ENCODE measurements at places on chromosomes 6 and 20.
A peak's percentile ranks its signal among the peaks of the same experiment; 100 is the strongest.

- DNase-seq: no peak
These were observed 40.8 kb downstream of the FAM229B start for GRCh38 chr6:112128208-112128607.

DNA sequence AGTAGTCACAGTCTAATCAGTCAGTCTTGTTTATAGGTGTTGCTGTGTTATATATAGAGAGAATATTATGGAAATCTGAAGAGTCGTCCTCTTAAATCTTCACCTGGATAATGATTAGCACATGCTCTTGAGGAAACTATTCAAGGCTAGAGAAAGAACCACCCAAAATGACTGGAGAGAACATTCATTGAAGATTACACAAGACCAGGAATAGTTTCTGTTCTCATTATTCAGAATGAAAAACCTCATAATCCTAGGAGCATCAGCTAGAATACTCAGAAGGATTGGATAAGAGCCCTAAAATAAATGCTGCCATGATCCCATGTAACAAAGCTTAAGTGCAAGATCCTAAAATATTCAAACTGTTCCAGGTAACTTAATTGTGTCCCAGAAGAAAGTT lies 278.2 kb upstream of the PREP start:
- DNase-seq: no peak

- no peak for DNase-seq
These were observed 33.4 kb downstream of the MTRES1 start for GRCh38 chr6:107061125-107062020.

DNA sequence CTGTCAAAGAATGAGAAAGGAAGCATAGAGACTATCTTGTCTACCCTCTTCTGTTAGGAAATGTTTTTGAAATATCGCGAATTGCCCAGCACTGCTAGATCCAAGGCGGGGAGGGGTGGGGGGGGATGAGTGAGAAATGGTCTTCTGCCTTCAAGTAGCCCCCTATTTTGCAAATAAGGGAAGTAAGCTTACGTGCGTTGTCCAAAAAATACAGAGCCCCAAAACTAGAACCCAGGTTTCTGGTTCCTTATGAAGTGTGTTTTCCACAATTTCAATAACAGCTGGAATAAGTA lies 923 bp upstream of the ILRUN start:
- no peak for DNase-seq

DNA sequence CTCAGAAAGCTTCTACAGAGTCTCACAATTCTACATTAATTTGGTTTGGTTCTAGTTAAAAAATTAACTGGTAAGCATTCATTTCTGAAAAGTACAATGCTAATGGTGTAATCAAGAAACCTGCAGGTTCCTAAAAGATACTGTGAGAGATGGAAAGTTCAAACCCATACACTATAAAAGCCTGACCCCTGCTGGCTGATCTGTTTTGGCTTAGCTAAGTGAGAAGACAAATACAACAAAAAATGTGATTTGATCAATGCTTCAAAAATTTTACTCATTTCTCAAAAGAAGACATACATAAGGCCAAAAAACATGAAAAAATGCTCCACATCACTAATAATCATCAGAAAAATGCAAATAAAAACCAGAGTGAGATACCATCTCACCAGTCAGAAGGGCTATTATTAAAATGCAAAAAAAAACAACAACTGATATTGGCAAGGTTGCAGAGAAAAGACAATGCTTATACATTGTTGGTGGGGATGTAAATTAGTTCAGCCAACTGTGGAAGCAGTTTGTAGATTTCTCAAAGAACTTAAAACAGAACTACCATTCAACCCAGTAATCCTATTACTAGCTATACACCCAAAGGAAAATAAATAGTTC lies 102.8 kb downstream of the MOXD1 start:
- DNase-seq: no peak

GRCh38 chr20:49230561-49231133 lies 11.4 kb downstream of the DDX27 start:
- no peak for DNase-seq

DNA sequence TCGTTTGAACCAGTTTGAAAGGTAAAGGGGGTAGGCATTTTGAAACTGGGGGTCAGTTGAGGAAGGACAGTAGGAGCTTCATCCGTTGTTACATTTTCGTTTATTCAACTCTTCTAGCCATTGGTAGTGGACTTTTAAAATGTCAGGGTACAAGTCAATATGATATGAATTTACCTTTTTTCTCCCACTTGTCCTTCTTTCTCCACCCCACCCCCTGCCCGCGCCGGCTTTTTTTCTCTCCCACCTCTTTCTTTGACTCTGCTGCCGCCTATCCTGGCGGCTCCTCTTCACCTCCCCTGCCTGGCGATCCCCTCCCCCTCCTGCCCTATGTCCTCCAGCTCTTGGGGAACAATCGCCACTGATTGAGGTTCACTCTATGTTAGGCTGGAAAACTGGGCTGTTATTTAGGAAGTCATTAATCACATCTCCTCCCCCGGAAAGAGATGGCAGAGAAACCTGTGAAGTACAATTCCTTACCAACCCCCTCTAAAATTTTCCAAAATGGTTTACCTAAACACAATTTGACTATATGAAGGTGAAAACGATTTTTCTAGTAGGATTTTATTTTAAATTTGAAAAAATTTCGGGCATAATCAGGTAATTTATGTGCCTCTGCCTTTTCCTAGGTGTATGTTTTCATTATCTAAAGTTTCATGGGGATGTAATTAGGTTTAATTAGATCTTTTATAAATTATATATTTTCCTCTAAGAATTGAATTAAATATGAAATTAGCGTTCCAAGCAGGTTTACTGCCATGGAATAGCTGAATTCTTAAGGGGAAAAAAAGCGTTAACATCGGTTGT lies 778 bp upstream of the LIN28B start:
- DNase-seq: no peak

- DNase-seq: no peak
These were observed 74.3 kb upstream of the HINT3 start for GRCh38 chr6:125882243-125882642.

DNA sequence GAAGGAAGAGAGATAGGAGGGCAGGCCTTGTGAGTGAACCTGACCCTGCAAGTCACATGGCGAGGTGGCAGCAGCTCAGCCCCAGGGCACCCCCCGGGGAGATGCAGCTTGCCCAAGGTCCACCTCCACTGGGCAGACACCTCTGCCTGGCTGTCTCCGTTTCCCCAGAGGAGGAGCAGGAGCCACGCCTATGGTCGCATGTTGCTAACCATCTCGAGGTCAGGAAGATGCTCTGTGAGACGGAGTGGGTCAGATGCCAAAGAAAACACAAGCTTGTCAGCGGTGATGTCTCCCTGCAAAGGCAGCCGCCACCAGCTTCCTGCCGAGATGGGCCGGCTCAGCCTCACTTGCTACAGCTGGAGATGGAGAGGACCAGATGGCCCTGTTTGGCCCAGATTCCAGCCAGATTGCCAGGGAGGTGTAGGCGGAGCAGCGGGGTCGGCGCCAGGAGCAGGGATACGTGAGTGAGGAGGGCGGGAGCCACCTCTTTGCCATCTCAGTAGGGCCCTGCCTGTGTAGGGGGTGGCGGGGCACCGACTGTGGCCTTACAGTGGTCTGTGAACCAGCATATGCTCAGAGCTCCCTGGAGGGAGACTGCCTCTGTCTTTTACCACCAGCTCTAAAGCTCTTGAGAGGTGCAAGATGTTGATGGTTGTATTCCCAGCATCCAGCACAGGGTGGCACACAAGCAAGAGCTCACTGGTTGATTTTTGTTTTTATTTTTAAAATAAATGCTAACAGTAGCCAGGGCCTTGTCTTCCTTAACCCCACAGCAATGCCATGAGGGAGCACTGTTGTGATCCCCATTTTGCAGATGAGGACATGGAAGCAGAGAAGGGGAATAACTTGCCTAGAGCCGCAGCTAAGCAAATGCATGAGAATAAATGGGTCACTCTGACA lies 42.9 kb upstream of the FAM83D start:
- DNase-seq: no peak

DNA sequence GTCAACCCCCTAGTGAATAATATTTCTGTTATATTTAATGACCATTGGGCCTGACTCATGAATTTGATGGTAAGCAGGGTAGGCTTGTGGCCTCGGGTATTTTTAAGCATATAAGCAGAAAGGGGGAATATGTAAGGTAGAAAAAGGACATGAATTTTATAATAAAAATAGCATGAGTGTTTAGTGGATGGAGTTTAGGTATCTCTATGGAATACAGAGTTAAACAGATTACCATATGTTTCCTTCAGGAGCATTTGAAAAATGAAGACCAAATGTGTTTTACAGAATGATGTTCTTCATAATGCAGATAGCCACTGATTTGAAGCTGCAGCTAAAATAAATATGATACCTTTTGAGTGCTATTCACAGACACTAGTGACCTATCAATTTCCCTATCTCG lies 191.7 kb upstream of the TSHZ2 start:
- DNase-seq: no peak

DNA sequence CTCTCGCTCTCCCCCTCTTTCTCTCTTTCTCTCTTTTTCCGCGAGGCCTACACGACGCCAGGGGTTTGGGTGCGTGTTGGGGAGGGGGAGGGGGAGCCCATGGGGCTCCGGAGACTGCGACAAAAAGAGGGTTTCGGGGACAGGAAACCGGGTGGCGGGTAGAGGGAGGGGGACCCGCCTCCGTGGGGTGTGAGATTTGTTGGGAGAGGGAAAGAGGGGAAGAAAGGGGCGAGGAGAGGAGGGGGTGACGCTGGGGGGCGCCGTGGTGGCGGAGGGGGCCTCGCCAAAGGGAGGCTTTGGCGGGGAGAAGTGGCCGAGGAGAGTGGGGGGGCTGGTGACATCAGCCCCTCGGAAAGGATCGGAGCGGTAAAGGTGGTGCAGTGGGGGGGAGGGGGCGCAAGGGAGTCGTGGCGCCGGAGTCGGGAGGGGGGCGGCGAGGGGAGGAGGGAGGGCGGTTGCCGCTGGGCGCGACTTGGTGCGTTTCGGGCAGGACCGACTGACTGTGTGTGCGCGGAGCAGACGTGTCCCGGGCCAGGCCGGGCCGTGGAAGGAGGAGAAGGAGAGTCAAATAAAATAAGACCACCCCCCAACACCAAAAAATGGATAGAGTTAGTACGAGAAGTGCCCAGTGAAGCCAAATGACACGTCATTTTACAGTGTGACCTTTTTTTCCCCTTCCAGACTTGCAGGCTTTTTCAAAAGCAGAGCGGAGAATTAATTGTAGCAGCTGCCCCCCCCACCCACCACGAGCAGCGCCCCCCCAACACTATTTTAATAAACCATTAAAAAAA lies 39.8 kb downstream of the GNAS start:
- peak; percentile 54 for DNase-seq

DNA sequence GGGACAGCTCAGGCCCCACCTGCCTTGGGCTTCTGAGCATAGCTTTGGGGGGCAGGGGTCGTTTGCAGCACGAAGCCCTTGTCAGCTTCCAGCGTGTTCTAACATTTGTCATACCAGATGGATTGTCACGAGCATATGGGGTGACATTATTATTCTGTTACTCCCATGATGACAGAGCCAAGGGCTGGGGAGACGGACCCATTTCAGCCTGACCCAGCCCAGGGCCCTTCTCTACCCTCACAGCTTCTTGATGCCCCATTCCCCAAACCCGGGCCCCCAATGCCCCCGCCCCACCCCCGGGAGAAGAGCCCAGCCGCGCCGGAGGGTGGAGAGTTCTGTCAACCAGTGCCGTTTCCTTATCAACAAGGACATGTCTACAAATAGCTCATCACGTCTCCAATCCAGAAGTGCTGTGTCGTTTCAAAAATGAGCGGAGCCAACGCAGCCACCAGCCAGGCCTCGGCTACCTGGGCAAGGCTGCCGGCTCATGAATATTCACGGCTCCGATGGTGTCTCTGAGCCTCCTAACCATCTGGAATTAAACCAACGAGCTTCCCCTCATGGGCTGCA lies 9.6 kb upstream of the CHRNA4 start:
- no peak for DNase-seq

GRCh38 chr6:50116390-50116789 lies 66.7 kb upstream of the DEFB112 start:
- no peak for DNase-seq

GRCh38 chr6:154537511-154538325 lies 27.2 kb upstream of the CNKSR3 start:
- DNase-seq: no peak

- no peak for DNase-seq
These were observed 114.3 kb upstream of the CD93 start for GRCh38 chr20:23200413-23200812.

GRCh38 chr6:69705954-69706353 lies 90.9 kb downstream of the LMBRD1 start:
- DNase-seq: no peak

DNA sequence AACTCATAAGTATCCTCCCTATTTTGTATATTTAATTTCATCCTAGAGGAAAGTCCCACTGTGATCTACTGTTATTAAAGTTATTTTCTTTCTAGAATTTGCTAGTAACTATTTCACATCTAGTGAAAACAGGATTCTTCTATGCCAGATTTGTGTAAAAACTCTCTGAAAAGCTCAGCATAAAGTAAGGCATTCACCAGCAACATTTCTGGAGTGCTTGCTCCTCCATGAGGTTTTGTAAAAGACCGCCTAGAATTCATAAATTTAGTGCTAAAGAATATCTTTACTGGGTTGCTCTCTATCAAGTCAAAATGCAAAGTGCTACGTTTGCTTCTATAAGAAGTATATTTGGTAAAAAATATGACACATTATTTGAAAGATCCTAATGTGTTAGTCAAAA lies 173.5 kb upstream of the IRAK1BP1 start:
- DNase-seq: no peak

DNA sequence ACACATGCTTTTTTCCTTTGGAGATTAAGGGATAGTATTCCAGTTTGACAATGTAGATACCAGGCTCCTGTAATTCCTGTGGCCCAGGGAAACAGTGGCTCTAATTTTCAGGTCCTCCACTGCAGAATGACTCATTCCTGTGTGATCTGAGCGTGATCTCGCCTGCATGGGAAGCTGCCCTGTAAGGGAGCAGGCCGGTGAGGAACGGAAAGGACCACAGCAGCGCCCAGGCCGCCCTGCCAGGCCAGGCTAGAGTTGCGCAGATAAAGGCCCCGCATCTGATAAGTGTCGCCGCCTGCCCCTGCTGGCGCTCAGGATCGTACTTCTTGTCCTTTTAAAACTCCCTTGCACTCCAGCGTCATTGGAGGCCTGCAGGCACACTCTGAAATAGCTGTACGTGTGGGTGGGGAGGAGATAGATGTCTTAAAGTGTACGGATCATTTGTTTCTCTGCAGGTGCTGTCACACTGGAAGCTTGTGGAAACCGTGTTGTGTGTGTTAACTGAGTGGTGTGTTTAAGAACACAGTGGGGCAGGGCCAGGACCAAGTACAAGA lies 60.7 kb downstream of the SYNJ2 start:
- DNase-seq: no peak

GRCh38 chr20:8631271-8631670 lies 437.6 kb upstream of the PLCB4 start:
- DNase-seq: no peak

DNA sequence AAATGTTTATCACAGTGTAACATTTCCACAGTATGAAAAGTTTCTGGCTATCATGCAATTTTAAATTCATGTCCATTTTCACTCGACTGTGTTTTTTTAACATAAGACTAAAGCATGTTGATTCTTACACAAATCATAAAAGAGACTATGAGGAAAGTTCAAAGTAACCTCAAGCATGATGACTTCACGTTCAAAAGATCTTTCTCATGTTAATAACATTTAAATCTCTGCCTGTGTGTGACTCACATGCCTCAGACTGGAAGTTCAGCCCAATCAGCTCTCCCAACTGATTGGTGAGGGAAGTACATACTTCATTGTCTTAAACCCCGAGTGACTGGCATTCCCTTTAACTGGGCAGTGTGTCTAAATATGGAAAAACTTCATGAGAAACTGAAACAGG lies 37.4 kb downstream of the ATXN1 start:
- DNase-seq: no peak

GRCh38 chr6:53263917-53264316 lies 84.8 kb downstream of the ELOVL5 start:
- no peak for DNase-seq

Data from effector memory CD8-positive, alpha-beta T cell (primary cell).